ENCODE measurements at places on chromosomes 3 and 15.

GRCh38 chr3:64276131-64276530, 50.9 kb upstream of the PRICKLE2 start:
- DNase-seq = no peak

GRCh38 chr3:89113893-89114840, 6.7 kb downstream of the EPHA3 start:
- DNase-seq = peak; percentile 79

DNA sequence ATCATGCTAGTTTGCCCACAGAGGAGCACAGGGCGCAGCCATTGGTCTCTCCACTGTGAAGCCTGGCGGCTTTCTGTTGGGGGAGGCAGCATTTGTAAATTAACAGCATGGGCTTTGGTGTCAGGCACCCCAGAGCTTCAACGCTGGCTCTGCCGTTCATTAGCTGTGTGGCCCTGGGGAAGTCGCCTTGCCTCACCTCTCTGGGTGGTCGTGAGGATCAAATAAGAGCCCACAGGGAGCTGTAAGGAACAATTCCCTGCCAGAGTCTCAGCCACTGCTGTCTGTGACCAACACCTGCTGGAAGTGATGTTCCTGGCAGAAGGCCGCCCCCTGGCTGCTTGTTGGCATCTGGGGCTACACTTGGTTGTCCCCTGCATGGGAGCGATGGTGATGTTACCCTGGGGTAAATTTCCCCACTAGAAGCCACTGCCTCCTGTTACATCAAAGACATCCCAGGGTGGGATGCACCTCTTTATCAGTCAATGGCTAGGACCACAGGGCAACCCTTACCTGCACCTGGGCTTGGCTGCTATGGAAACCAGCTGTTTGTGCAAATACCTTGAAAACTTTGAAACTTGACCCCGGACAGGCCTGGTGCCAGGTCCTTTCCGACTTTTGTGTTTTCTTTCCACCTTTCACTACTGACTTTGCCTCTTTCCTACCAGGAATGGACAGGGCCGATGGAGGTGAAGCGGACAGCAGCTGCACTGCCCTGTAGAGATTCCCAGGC, 36.9 kb downstream of the DNASE1L3 start:
- peak; percentile 56 for DNase-seq

GRCh38 chr3:183073839-183074238, 25.5 kb downstream of the MCCC1 start:
- no peak for DNase-seq

DNA sequence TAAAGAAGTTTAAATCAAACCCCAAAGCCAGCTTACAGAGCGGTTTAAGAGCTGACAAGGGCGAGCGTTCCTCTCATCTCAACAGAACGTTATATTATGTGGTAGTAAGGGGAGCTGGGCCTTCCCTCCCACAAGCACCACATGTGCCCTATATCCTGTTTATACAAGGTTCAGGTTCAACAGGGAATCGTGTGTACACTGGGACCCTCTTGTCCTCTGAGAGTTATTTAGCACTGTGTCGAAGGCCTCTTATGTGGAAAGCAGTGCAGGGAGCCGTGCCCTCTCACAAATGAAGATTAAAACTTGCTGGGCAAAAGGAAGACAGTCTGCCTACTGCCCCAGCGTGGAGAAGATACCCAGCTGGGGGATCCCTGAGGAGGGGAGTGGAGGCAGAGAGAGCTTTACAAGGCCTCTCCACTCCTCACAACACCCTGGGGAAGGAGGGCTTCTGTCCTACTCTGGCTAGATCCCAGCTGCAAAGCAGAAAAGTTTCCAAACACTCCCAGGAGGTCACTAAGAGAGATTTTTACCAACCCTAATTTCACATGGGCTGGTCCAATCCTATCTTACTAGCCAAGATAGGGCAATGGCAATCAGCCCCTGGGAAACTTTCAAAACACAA, 2.9 kb downstream of the TLE3 start:
- DNase-seq = peak; percentile 51

DNA sequence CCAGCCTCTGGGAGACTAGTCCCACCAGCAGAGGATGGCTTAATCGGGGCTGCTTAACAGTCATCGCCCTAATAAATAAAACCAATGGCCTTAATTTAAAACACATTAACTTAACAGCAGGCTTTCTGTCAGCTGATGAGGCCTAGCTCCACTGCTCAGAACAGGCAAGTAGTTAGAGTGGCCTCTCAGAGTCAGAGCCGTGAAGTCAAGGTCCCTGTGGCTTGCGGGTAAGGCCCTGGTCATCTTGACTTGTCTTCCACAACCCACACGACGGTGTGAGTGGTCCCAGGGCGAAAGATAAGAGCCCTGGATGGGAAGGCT, 11.8 kb downstream of the XXYLT1 start:
- no peak for DNase-seq

DNA sequence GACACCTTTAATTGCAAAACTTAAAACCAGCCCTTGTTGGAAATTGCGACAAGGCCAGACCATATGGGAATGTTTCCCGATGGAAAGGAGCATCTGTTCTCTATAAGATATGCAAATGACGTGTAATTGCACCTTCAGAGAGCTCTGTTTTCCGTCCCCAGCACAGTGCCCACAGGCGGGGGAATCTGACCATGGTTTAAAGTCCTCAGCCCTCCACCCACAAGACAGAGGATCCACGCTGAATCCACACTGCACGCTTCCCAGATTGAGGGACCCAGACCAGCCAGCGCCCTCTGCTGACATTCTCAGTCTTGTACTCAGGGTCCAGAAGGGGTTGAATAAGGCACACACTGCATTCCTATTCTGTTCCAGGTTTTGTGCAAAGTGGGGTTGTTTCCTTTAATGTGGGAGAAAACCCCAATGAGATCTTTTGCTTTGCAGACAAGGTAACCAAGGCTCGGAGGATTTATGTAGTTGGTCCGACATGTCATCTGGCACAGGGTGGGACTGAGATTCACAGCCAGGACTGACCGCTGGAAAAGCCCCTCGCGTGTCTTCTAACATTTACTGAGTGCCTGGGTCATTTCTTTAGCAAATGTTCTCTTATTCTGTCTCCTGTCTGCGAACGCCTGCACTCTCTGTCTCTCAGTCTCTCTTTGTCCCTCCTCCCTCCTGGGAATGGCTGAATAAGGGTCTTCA, 36.8 kb upstream of the KLHL25 start:
- DNase-seq = peak; percentile 87

GRCh38 chr3:170049146-170050000, 11.6 kb downstream of the GPR160 start:
- DNase-seq = no peak

DNA sequence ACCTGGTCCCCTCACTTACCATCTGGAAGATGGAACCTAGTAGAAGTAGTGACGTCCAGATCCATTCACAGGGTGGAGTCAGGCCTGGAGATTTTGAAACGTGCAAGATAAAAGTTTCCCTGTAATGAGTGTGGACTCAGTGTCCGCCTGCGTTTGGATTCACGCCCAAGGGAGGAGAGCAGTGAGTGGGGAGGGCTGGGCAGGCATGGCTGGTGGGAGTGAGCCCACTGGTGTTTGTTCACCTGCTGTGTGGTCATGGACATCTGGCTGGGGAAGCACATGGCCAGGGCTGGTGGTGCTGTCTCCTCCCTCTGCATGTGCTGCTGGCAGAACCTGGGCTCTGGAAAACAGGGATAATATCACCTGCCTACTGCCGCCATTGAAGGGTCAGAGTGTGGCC, 37.0 kb downstream of the RLBP1 start:
- DNase-seq = no peak

DNA sequence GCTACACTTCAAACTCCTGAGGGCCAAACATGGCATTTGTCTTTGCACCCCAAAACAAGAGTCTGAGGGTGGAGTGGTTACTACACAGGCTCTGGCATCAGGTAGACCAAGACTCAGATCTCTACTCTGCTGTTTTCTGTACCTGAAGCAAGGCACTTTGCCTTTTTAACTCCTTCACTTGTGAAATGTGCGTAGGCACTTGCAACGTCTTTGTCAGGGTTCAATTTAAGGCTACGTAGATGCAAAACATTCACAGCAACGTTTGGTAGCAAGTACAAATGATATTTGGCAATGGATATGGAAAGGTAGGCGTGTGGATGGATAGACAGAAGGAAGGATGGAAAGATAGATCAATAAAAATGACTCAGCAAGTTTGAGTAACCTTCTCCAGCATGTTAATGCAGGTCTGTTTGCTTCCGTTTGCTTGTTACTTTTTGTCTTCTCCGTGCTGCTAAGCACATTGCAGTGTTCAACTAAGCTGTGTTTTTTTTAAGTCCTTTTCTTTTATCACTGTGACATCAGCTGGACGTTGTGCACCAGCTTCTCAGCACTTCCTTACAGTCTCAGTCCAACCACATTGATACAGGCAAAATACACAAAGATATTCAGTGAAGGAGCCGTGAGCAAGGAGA, 100.7 kb downstream of the LRTM1 start:
- DNase-seq = no peak
